ENCODE measurements at places on chromosomes 12 and 14.

- no peak for DNase-seq
Measured at GRCh38 chr12:122834104-122834920, 945 bp upstream of the HIP1R start.

DNA sequence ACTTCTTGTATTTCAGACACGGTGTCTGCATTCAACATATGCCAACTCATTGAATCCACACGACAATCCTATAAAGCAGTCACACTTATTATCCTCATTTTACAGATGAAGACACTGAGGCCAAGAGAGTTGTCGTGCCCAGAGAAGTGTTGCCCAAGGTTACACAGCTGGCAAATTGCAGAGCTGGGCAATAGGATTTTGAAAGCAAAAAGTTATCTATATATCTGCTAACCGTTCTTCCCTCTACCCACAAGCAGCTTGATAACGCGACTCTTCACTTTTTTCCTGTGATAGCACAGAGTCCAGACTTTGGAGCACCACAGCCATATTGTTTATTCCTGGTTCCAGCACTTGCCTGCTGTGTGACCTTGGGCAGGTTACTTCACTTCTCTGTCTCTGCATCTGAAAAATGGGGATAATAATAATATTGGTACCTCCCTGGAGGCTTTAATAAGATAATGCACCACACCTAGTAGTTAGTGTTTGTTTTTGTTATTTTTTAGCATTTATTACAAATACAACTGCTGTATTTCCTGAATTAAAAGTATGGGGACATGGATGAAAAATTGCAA is 82.2 kb downstream of the CHST11 start:
- DNase-seq = no peak

DNA sequence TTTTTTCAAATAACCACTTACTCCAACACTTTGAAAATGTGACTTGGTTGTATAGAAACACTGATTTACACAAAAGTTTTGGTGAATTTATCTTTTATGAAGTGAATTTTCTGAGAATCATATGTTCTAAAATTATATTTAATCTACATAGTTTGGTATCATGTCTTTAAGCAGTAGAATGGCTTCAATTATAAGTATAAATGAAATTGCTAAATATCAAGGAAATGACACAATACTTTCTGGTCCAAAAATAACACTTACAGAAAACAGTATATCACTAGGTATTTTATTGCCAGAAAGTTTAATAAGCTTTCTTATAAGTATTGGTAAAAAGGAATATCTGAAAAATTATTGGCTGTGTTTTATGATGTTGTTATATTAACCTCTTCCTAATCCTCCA is 90.9 kb downstream of the SRGAP1 start:
- no peak for DNase-seq

DNA sequence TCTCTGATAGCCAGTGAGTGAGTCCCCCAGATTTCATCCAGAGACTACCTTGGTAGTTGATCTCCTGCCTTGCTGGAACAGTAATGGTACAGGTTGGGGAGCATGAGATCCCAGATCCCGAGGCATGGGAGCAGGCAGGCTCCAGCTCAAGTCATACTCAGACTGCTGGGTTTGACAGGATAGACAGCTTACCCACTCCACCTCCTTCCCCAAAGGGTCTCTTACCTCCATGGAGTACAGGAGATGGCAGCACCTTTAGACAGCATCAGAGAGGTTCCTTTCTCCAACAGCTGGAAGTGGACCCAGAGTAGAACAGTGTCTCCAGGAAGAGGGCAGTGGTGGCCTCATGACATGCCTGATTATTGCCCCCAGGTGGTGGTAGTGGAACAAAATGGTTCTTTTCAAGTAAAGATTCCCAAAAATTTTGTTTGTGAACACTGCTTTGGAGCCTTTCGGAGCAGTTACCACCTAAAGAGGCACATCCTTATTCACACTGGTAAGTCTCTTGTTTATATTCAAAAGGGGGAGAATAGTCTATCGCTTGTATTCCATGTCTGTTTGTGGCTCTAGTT is 4.9 kb upstream of the CSAD start:
- no peak for DNase-seq

GRCh38 chr12:62761658-62762057 is 173.3 kb downstream of the PPM1H start:
- DNase-seq = no peak

GRCh38 chr14:36241183-36241582 is 64.7 kb upstream of the PTCSC3 start:
- no peak for DNase-seq

GRCh38 chr14:60622210-60622916 is 26.9 kb downstream of the SIX1 start:
- no peak for DNase-seq

DNA sequence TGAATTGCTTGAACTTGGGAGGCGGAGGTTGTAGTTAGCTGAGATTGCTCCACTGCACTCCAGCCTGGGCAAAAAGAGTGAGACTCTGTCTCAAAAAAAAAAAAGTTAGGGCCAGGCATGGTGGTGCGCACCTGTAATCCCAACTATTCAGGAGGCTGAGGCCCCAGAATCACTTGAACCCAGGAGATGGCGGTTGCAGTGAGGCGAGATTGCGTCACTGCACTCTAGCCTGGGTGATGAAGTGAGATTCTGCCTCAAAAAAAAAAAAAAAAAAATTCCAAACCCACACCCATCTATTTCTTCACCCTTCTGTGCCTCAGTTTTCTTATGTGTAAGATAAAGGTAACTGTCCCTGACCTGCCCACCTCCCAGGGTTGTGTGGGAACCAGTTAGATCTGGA is 11.0 kb upstream of the MLXIP start:
- no peak for DNase-seq

- DNase-seq = no peak
Measured at GRCh38 chr14:101194373-101195308, 291.1 kb upstream of the RTL1 start.

- no peak for DNase-seq
Measured at GRCh38 chr12:3231399-3231876, 154.3 kb downstream of the TSPAN9 start.

- DNase-seq = no peak
Measured at GRCh38 chr14:65019944-65020566, 33.4 kb downstream of the FNTB start.

- no peak for DNase-seq
Measured at GRCh38 chr12:76927170-76927784, 48.5 kb upstream of the CSRP2 start.

DNA sequence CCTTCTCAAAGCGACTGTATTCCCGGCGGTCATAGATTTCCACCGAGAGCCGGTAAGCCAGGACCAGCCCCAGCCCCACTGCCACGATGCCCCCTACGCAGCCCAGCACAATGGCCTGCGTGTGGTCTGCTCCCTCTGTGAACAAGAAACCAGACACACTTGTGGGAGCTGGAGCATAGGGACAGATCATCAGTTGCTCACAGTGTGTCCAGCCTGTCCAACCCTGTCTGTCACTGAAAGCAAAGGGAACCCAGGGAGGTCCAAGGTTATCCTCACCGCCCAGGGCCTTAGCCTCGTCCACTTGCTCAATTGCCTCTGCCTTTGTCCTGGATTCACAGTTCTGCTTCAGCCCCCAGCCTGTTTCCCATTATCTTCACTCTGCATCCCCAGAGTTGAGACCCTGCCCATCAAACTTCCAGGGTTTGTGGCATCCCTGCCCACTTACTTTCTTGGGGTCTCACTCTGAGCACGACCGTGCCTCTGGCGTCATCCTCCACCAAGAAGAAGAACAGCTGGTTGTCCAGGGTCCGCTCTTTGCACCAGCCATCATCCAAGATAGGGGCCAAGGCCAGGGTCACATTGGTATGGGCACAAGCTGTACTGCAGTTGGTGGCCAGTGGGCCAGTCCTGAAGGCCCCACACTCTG is 11.3 kb upstream of the CSAD start:
- no peak for DNase-seq

- no peak for DNase-seq
Measured at GRCh38 chr14:51862176-51862796, 1.9 kb downstream of the GNG2 start.

DNA sequence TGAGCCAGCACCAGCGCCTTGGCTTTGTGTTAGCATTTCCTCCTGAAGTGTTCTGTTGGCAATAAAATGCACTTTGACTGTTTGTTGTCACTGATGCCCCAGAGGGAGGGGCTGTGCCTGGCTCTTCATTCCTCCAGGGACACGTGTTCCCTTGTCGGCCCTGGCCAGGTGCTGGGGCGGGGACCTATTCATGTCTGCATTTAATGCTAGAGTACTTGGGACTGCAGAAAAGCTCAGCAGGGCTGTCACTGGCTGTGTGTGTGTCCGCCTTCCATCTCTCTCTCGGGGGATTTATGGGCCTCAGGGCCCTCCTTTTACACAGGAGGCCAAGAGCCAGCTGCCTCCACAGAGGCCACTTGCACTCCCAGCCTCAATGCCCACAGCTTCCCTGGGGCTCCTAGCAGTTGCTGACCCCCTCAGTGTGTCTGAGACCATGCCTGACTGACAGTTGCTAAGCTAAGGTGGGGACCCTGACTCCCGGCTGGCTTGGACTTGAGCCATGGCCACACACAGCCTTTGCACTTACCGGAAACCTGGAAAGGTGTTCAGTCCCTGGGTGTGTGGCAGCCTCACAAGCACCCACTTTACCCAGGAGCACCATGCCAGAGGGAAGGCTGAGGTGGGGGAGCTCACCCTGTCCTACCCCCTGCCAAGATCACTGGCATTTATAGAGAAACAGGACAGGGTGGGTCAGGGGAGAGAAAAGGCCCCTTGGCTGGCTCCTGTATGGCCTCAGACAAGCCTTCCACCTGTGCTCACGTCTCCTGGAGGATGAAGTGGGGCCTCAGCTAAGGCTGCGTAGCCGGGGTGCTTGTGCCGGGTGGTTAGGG is 27.8 kb downstream of the HIP1R start:
- no peak for DNase-seq

- DNase-seq = no peak
Measured at GRCh38 chr14:105860615-105861580, 334.5 kb downstream of the TMEM121 start.

- no peak for DNase-seq
Measured at GRCh38 chr14:37013078-37013477, 159.3 kb downstream of the SLC25A21 start.

GRCh38 chr12:44422559-44422958 is 453.6 kb downstream of the NELL2 start:
- DNase-seq = no peak

DNA sequence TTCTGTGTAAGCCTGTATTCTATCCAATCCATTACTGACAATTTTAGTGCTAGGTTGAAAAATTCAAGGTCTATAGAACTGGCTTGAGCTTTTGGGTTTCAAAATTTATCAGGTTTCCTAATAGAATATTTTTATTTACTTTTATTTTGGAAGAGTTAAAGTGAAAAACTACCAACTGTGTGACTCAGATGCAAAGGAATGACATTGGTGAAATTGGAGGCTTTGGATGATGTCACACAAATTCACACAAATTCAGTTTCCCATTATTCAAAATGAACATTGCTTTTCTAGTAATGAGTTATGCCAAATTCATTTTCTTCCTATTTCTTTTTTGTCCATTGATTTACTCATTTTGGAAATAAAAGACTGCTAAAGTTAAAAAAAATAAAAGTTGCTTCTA is 186.9 kb downstream of the ALX1 start:
- no peak for DNase-seq

DNA sequence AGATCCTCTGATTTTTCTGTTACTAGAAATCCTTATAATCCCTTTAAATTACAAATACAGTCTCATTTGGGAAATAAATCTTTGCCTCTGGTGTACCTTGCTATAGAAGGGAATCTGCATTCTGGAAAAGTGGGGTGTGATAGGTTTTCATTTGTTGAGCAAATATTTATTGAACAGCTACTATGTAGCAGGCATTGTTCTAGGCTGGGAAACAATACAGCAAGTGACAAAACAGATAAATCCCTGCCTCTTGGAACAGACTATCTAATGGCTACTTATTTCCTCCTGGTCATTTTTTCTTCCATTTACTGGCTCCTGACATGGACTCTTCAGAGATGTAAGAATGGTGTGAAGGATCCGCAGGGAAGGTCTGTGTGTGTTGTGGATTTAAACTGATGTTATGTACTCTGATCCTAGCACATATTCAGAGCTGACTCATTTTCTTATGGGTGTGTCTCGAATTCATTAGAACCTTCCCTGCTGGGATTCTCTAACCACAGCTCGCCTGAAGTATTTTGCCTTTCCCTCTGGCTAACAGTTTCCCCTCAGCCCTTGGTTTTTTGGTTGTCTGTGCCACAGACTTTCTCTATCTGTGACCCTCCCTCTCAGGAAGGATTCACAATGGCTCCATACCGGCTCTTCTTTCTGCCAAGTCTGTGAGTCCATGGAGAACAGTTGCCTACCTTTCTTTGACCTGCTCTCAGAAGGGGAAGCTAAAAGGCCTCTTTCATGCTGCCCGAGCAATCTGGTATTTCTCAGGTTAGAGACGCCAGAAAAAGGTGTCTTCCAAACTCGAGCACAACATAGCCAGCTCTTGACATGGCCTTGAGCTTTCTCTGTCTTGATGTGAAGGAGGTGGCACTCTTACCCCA is 53.7 kb downstream of the TMTC2 start:
- DNase-seq = no peak

DNA sequence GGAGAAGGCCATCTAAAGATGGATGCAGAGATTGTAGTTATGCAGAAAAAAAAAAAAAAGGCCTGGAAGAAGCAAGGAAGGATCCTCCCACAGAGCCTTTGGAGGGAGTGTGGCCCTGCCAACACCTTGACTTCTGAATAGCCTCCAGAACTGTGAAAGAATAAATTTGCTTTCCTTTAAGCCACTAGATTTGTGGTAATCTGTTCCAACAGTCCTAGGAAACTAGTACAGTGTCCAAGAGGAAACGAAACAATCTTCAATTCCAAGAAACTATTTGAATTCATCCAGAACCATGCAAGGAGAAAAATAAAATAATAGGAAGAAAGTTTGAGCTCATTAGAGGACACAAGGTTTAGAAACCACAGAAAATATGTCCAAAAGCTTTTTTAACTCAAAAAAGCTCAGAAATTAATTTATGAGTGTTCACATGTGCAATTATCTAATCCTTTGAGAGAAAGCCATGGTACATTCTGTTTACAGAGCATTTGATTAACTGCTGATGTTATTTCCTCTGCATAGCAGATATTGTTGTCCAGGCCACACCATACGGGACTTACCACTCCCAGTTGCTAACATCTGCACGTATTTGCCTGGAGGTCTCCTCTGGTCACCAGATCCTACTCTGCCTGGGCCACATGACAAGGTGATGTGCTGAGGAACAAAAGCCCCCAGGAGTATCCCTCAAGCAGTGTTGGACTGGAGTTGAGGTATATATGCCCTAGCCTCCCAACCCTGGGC is 30.0 kb upstream of the STAB2 start:
- DNase-seq = no peak

DNA sequence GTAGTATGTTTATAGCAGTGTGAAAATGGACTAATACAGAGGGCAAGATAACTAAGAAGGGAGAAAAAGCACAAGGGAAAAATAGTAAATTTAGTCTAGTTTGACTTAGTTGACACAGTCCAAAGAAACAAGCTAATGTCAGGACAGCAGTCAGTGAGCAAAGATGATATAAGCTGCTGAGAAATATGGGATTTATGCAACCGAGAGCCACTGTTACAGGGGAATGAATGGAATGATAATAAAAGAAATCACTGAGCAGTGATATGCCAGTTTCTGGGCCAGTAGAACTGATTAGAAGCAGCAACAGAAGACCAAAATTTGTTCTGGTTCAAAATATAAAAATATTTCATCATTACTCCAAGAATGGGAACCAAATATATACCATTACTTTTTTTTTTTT is 60.1 kb downstream of the R3HDM2 start:
- DNase-seq = no peak

GRCh38 chr14:100761481-100761880 is 34.8 kb downstream of the DLK1 start:
- no peak for DNase-seq
